Activated CD8-positive, alpha-beta T cell treated with anti-CD3 and anti-CD28 coated beads for 36 hours (primary cell): ENCODE measurements at places on chromosomes 3 and 15. TPM values are rescaled to one million over a fixed set of nuclear protein-coding genes. Genes with fewer than 3 reads are reported as not detected.
A peak's percentile ranks its signal among the peaks of the same experiment; 100 is the strongest.

Gene GOLGA8N
- total RNA-seq = 7.4 TPM

DNA sequence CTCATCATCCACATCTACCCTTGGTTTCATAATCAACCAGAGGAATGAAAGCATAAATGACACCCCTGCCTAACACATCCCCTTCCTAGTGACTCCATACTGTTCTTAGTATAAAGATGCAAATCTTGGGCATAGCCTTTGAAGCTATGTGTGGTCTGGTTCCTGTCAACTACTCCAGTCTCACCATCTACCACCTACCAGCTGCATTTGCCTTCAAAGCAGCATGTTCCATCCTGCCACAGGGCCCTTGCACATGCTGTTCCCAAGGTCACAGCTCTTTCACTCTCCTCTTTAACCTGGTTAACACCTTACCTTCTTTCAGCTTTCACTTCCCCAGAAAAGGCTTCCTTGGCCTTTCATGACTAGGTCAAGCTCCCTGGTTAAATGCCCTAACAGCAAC, 62.3 kb upstream of the ARHGEF3 start:
- DNase-seq = peak; percentile 75

DNA sequence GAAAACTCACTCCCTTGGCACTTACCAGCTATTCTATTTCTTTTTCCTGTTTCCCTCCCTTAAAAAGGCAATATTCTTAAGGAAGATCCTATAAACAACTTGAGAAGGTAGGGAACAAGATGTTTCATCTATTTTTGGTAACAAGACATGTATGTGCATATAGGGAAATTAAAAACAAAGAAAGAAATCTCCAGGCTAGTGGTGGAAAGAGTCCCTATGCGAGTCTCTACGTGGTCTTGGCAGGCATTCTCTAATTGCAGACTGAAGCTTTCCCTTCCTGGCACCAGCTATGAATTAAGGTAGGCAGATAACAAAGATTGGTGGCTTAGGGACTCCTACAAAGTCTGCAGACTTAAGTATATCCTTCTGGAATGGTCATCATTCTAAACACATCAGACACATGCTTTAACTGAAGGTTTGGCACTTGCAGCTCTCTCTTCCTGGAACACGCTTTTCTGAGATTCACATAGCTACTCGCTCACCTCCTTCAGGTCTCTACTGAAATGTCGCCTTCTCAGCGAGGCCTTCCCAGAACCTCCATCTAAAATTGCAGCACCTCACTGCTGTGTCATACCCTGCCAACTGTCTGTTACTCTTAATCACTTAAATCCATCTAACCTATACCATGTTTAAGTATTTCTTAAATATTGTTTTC, 336.0 kb downstream of the VGLL3 start:
- DNase-seq = no peak

DNA sequence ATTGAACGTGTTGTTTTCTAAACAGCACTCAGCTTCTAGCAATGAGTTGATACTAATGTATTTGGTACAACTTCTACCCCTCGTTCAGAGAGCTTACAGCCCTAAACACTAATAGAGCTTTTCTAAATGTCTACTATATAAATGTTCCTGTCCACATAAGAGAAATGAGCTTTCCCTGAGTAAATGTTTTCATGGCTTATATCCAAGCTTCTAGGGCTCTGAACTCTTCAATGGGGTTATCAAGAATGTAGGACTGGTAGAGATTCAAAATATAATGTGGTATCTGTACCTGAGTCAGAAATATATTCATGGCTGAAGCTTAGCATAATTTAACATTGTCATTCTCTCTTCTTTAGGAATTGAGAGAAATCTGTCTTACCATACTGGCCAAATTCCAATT, 73.4 kb downstream of the SERPINI1 start:
- no peak for DNase-seq

Gene NR2E3
- total RNA-seq = not detected

Gene GAP43
- total RNA-seq = not detected

Gene ROPN1
- total RNA-seq = not detected

GRCh38 chr3:40317061-40317855, 7.8 kb downstream of the EIF1B start:
- peak; percentile 66 for DNase-seq

DNA sequence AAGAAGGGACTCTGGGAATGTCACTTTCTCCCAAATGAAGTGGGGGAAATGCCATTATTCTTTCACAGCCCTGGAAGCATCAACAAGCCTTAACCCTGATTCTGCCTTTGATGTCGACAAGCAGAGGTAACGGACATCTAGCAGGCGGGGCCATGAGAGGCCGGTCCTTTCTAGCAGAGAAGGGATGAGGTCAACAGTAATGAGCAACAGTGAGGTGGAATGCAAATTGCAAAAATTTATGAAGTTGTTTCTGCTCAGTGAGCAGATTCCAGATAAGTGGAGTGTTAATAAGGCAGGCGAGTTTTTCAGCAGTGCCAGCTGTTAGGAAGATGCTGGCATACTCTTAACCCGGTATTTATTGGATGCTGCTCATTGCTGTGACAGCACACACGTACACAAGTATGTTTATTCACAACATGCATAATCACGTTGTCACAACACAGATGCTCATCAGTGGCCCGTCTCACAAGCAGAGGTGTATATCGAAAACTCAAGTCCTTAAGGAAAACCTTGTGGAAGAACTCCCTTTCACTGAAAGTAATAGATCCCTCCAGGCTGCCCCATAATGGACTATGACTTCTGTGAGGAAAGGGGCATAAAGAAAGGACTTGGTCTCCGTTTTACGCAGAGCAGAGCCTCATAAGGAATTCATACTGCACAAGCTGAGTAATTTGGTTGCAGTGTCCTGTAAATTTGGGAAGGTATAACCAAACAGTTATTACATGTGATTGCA, 329.0 kb downstream of the IGSF11 start:
- no peak for DNase-seq

Gene HRG
- not detected for total RNA-seq

Gene KCNMB3
- total RNA-seq = 0.34 TPM

- DNase-seq = no peak
Observed at GRCh38 chr15:77225088-77225487, 154.2 kb upstream of the TSPAN3 start.

Gene NPRL2
- total RNA-seq = 41.3 TPM

Gene SMCO1
- total RNA-seq = not detected

Gene SI
- not detected for total RNA-seq

DNA sequence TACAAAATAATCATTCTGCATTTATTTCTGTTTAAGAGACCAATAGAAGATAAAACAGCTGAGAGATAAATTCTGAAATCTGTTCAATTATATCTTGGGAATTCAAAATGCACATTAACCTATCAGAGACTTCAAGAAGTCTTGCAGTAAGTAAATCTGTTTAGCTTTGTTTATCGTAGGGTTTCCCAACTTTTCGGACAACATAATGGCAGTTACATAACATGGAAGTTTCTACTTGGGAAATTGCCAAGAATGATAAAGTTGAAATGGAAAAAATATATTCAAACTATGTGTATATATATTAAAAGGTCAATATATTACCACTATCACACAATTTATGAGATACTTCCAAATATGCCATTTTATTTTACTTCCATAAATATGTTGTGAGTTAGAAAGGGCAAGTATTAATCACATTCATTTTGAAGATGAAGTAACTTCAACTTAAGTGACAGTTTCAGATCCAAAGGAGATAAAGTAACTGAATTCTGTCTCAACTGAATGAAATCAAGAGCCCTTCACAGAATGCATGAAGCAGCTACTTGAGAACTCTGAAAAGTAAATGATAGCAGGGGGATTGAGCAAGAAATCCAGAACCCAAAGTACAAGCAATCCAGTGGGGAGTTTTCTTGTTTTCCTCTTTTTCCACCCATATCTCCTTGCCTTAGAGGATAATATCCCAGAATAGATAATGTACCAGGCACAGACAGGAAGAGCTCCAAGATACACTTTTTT, 108.8 kb downstream of the PLOD2 start:
- DNase-seq = no peak

DNA sequence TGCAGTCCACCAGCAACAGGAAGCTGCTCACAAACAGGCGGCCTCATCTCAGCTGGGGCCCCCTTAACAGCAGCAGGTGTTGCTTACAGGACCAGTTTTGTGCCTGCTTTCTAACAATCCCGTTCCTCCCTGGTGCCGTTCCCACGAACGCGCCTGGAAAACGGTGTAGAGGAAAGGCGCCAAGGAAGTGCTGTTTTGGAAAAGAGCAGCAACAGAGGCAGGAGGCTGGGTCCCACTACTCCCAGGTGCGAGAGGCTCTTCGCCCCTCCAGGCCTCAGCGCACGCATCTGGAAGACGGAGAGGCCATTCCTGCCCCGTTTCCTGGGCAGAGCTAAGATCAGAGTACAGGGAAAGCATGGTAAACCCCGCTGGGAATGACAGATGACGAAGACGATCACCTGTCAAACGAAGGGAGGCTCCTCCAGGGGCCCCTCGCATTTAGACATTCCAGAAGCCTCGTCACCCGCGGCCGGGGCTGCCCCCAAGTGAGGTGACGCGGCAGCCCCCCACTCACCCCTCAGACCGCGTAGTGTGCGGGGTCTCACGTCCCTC, 603 bp downstream of the SCAPER start:
- peak; percentile 62 for DNase-seq

DNA sequence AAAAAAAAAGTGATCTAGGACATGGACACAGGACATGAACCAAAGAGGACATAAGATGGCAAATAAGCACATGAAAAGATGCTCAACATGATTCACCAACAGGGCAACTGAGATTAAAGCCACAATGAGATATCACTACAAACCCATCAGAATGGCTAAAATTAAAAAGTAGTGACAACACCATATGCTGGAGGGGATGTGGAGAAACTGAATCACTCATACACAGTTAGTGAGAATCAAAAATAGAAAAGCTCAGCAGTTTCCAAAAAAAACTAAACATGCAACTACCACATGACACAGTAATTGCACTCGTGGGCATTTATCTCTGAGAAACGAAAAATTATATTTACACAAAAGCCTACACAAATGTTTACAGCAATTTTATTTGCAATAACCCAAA, 27.9 kb upstream of the ACKR4 start:
- DNase-seq = no peak

Gene VGLL3
- total RNA-seq = not detected

Gene PARP15
- total RNA-seq = 13.3 TPM

GRCh38 chr15:26842391-26842790, 24.5 kb upstream of the GABRA5 start:
- DNase-seq = no peak

Gene TM4SF1
- total RNA-seq = not detected

DNA sequence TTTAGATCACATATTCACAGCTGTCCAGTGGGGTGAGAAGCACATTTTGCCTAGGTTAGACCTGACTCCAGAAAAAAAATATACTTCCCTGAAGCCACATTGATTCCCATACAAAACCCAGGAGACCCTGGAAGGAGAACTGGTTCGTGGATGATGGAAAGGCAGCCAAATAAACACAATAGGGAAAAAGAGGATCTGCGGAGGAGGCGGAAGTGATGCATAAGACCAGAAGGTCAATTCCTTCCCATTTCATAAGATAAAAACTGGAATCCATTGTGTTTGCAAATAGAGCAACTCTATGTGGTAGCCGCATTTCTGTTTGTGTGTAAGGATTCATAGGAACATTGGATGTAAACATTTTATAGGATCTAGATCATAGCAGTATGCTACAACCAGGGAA, 781.9 kb upstream of the GRM7 start:
- no peak for DNase-seq

- no peak for DNase-seq
Observed at GRCh38 chr3:64291345-64291744, 66.1 kb upstream of the PRICKLE2 start.

DNA sequence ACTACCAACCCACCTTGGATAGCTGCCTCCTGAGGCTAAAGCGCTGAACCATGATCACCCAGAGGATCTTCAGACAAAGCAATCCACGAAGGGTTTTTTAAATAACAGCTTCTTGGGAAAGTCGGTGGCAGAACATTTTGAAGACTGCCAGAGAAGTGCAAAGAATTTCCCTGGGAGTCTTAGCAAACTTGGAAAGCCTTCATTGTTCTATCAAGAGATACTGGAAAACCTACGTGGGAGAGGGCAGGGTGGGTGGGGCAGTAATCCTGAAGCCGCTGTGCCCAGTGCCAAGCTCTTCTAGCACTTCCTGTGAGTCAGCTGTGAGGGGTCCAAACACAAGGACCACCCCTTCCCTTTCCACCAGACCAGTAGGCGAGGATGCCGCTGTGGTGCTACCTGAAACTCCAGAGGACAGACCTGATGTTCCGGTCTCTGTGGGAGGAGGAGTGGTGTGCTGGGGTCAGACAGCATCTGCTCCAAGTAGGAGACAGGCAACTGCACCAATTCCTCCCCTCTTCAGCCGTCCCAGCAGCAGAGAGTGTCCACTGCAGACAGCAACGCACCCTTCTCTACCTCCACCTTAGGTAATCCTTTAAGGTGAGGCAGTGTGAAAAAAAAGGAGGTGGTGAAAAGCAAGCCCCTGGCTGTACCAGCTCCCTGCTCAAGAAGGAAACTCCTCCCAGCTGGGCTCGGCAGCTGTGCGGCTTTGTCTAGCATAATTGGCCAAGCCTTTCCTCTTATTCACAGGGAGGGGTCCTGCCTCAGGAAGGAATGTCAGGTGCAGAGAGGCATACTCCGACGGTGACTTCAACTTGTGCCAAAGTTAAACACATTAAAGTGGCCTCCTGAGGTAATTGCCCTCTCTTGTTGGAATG, 99.0 kb downstream of the TMCC1 start:
- peak; percentile 18 for DNase-seq

Gene SERINC4
- not detected for total RNA-seq

DNA sequence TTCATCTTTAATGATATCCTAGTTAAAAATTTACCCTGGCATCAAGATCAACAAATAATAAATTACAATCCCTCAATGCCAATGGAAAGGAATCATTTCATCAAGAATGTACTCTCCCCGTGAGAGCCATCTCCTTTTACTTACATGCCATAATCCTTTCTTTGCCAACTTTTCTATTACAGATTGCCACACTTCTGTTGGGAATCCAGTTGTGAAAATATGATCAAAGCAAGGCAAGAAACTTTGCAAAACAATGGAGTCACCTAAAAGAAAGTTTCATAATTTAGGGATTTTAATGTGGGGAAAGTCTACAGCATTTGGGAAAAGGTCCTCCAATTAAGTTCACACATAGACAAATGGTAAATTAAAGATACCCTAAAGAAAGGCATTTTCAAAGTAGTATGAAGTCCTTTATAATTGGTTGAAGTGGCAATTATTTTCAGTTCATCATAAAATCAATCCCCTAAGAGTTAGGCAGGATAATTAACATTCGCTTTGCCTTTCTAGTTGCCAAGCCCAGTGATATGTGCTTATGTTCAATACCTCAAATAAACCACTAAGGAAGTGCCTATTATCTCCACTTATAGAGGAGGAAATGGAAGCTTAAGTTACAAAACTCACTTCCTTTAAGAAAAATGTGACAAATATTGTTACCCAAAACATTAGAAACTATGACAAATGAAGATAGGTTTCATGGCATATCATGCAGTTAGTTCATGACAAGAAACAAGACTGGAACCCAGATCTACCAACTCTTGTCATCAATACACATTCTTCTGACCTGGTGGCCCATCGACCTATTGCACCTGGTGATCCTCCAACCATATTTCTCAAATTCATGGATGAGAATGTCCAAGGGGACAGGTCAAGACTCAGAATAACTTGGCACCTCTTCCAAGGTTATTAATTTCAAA, 49.1 kb downstream of the TRANK1 start:
- DNase-seq = no peak

Gene PLS1
- 4.7 TPM for total RNA-seq

GRCh38 chr15:83538682-83539081, 91.5 kb downstream of the SH3GL3 start:
- DNase-seq = no peak

GRCh38 chr3:127734754-127735473, 62.2 kb downstream of the ABTB1 start:
- no peak for DNase-seq

GRCh38 chr3:187734841-187735240, 10.4 kb downstream of the BCL6 start:
- no peak for DNase-seq

GRCh38 chr15:81295486-81296121, 28.3 kb downstream of the STARD5 start:
- peak; percentile 32 for DNase-seq
